ENCODE measurements at places on chromosomes 3 and 15. TPM values are rescaled to one million over a fixed set of nuclear protein-coding genes. Genes with fewer than 3 reads are reported as not detected.

GRCh38 chr3:61371123-61371522, 119.9 kb upstream of the FHIT start:
- H3K27me3 ChIP-seq, result no peaks in the 10 kb centered on the region
- DNase-seq, result no peak
- no peaks in the 10 kb centered on the region for H3K4me1 ChIP-seq

- H3K27me3 ChIP-seq, result no peaks in the 10 kb centered on the region
- H3K27ac ChIP-seq, result no peak overlapping the region
Observed at GRCh38 chr3:188230962-188231361, 77.0 kb downstream of the LPP start.

GRCh38 chr3:88235102-88235501, 85.3 kb downstream of the C3orf38 start:
- H3K36me3 ChIP-seq, result no peaks in the 10 kb centered on the region
- H3K4me1 ChIP-seq, result no peaks in the 10 kb centered on the region
- DNase-seq, result no peak
- no peak overlapping the region for H3K4me3 ChIP-seq

GRCh38 chr15:25501828-25502446, 63.1 kb upstream of the UBE3A start:
- no peak overlapping the region for H3K4me3 ChIP-seq
- H3K27ac ChIP-seq, result no peak overlapping the region
- DNase-seq, result no peak
- H3K4me1 ChIP-seq, result no peaks in the 10 kb centered on the region
- no peaks in the 10 kb centered on the region for H3K36me3 ChIP-seq

- H3K36me3 ChIP-seq, result no peaks in the 10 kb centered on the region
- H3K4me1 ChIP-seq, result peaks cover 11% of the 10 kb centered on the region
- no peak overlapping the region for H3K27ac ChIP-seq
Observed at GRCh38 chr3:132038198-132038825, 3.5 kb upstream of the CPNE4 start.

GRCh38 chr3:87145553-87145952, 81.6 kb upstream of the CHMP2B start:
- H3K4me1 ChIP-seq, result no peaks in the 10 kb centered on the region
- DNase-seq, result no peak
- H3K4me3 ChIP-seq, result no peak overlapping the region
- no peaks in the 10 kb centered on the region for H3K27me3 ChIP-seq
- no peak overlapping the region for H3K27ac ChIP-seq

DNA sequence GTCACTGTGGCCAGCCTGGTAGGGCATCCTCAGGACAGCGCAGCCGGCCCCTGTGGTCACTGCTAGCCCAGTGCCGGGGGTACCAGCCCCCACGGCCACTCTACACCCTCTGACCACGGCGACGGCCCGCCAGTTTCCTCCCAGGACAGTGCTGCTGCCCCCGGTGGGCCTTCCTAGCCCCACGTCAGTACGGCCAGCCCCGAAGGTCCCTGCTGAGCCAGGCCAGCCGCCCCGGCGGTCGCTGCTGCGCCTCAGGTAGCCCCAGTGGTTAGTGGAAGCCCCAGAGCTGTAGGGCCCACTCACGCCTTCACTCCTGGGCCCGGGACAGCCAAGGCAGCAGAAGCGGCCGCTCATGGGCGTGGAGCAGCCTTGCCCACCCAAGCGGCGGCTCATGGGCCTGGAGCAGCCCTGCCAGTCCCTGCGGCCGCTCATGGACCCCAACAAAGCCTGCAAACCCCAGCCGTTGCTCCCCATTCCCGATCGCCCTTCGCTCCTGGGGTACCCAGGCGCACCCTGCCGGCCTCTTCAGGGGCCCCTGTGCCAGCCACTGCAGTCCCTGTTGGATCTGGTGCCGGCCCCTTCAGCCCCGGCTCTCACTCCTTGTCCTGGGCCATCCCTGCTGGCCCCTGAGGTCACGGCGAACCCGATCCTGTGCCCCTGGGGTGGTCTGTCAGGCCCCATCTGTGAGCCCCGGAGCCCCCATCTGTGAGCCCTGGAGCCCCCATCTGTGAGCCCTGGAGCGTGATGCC, 9.5 kb upstream of the ROPN1B start:
- peaks cover 4% of the 10 kb centered on the region for H3K27me3 ChIP-seq
- H3K27ac ChIP-seq, result no peak overlapping the region
- DNase-seq, result peak; percentile 44
- no peak overlapping the region for H3K4me3 ChIP-seq
- H3K36me3 ChIP-seq, result no peaks in the 10 kb centered on the region
- no peaks in the 10 kb centered on the region for H3K4me1 ChIP-seq

DNA sequence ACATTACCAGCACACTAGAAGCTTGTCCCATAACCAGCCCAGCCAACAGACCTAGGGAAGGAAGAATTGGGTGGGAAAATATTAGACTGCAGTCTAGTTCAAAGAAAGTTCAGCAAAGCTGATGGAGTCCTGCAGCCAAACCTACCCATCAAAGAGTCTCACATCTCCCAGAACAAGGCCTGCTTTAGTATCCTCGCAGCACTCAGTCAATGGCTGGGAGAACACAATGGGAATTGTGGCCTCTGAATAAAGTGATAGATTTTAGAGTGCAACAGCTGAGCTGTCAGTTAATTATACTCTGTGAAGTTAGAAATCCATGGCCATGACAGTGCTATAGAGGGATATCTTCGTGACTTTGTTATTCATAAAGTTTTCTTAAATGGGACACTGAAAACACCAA, 207.2 kb upstream of the NAALADL2 start:
- DNase-seq, result no peak
- H3K36me3 ChIP-seq, result no peaks in the 10 kb centered on the region
- no peaks in the 10 kb centered on the region for H3K27me3 ChIP-seq
- no peak overlapping the region for H3K27ac ChIP-seq

GRCh38 chr3:65642883-65643282, 395.8 kb downstream of the MAGI1 start:
- H3K4me3 ChIP-seq, result no peak overlapping the region
- DNase-seq, result no peak
- peaks cover 5% of the 10 kb centered on the region for H3K4me1 ChIP-seq
- no peak overlapping the region for H3K27ac ChIP-seq

DNA sequence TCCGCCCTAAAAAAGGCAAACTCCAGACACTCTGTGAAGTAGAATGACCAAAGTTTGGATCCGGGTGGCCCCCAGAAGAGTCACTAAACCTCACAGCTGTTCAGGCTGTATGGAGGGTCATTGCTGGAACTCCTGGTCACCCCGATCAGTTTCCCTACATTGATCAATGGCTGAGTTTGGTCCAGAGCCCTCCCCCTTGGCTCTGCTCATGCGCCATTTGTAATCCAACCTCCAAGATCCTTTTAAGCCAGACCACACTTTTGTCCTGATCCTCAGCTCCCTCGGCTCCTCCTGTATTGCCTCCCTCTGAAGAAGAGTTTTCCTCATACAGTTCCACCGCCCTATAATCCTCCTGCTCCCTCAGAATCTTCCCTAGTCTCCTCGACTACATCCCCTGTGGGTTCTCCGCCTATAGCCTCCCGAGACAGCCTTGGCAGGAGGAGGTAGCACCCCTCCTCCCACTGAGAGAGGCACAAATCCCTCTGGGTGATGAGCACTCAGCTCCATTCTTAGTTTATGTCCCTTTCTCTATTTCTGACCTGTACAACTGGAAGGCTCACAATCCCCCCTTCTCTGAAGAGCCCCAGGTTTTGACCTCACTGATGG, 42.2 kb downstream of the ZBTB11 start:
- H3K27me3 ChIP-seq, result no peaks in the 10 kb centered on the region
- H3K4me1 ChIP-seq, result no peaks in the 10 kb centered on the region
- no peak overlapping the region for H3K4me3 ChIP-seq
- no peak for DNase-seq
- H3K27ac ChIP-seq, result no peak overlapping the region
- H3K36me3 ChIP-seq, result no peaks in the 10 kb centered on the region

- DNase-seq, result no peak
- H3K36me3 ChIP-seq, result no peaks in the 10 kb centered on the region
- no peaks in the 10 kb centered on the region for H3K4me1 ChIP-seq
- no peak overlapping the region for H3K4me3 ChIP-seq
Observed at GRCh38 chr3:126968391-126969390, 14.2 kb upstream of the PLXNA1 start.

DNA sequence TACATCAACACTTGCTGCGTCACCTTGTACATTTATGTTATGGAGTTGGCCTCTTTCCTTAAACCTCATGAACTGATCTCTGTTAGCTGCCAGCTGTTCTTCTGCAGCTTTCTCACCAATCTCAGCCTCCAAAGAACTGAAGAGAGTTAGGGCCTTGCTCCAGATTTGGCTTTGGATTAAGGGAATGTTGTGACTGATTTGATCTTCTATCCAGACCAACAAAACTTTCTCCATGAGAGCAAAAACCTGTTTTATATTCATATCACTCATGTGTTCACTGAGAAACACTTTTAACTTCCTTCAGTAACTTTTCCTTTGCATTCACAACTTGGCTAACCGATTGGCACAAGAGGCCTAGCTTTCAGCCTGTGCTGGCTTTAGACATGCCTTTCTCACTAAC, 1156.0 kb upstream of the CADM2 start:
- no peaks in the 10 kb centered on the region for H3K4me1 ChIP-seq
- H3K27me3 ChIP-seq, result no peaks in the 10 kb centered on the region

- no peak for DNase-seq
- H3K27me3 ChIP-seq, result no peaks in the 10 kb centered on the region
- H3K4me3 ChIP-seq, result peak overlapping the region; percentile 100
- H3K27ac ChIP-seq, result peak overlapping the region; percentile 99
Observed at GRCh38 chr15:59688423-59688781, 718 bp downstream of the BNIP2 start.

The GOLGA8M gene
- 10.8 TPM for total RNA-seq

The ACOX2 gene
- 24.8 TPM for total RNA-seq

The TRIM42 gene
- not detected for total RNA-seq

The CCDC9B gene
- 16.0 TPM for total RNA-seq

The SLC9C1 gene
- total RNA-seq, result not detected

The TMEM212 gene
- not detected for total RNA-seq
